ENCODE measurements at places on chromosomes 3 and 15.
A peak's percentile ranks its signal among the peaks of the same experiment; 100 is the strongest.

- DNase-seq = peak; percentile 81
These were observed 100.2 kb downstream of the FMN1 start for GRCh38 chr15:33094336-33094735.

GRCh38 chr3:78183906-78184599 is 1144.2 kb downstream of the ROBO2 start:
- no peak for DNase-seq

DNA sequence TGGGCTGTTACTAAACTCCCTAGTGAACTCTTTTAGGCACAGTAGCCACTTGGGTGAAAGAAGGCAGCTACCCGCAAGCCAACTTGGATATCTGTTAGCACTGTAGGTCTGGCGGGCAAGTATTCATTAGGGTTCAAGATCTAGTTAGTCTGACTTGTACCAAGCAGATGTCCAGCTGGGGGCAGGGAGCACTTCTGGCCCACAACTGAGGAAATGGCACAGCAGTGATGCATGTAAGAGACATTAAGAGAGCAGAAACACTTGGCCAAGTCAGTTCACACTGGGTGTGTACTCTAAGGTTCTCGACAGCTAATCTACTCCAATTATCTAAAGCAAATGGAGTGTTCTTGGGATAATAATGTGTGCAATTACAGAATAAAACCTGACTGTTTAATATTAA is 131.7 kb downstream of the CTNNB1 start:
- no peak for DNase-seq

- no peak for DNase-seq
These were observed 49.9 kb downstream of the BTD start for GRCh38 chr3:15651396-15651795.

GRCh38 chr3:101865751-101866509 is 16.6 kb downstream of the NFKBIZ start:
- DNase-seq = no peak

DNA sequence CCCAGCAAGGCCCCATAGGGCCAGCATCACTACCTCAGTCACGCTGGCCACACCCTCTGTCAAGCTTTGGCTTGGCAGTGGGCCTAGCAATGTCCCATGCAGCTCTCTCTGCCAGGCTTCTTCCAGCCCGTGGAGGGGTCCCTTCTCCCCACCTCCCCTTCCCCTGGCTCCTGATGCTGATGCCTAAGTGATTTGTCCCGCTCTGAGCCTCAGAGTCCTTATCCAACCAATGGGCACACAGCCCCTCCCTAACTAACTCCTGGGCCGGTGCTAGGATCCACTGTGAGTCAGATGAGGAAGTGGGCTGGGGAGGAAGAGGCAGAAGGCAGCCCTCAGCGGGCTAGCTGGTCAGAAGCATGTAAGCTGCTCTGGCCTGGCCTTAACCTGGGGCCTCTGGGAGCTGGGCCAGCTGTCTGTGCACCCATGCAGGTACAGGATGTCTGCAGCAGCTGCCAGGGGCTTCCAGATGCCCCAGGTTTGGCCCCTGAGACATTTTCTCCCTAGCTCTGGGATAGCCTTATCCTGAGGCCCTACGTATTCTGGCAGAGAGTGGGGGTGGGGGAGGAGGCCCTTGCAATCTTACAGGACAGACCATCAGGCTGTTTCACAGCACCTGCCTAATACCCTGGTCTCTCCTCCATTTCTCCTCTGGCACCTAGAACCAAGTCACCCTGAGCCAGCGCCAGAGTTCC is 740 bp upstream of the ZBTB47 start:
- peak; percentile 56 for DNase-seq

GRCh38 chr3:52895418-52895817 is 1.9 kb downstream of the STIMATE start:
- no peak for DNase-seq

DNA sequence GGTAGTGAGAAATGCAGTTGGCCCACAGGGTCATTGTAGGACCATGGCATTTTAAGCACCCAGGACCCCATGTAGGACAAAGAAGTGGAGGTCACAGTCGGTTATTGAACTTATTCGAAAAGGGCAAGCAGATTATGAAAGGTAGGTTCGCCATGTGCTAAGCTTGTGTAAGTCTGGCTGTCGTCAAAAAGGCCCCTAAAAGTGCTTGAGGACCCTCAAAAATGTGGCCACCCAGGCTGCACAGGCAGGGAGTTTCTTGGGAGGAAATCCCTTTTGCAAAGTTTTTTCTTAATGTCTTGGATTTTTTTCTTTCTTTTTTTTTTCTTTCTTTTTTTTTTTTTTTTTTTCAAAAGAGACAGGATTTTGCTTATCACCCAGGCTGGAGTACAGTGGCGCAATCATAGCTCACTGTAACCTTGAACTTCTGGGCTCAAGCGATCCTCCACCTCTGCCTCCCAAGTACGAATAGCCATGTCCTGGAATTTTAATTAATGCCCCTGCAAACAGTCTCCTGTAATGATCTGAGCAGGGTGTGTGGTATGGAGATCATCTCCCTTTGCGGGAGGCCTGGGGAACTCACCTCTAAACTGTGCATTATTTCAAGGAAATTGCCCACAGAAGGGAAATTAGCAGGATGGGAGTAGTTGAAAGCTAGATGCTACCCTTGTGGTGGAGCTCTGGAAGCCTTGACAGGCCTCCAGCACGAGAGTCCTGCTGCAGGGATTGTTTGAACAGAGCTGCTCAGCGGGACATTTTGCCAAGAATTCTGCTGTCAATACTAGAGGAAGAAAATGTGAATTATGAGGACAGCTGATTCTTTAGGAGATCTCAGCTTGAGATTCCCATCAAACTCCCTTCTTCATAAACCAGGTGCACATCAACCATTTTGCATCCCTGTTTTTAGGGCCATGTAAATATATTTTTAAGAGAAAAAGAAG is 28.4 kb downstream of the THSD4 start:
- DNase-seq = no peak

GRCh38 chr15:101679806-101680205 is 27.6 kb upstream of the TM2D3 start:
- no peak for DNase-seq

GRCh38 chr3:15269091-15269989 is 63.0 kb downstream of the SH3BP5 start:
- peak; percentile 94 for DNase-seq

DNA sequence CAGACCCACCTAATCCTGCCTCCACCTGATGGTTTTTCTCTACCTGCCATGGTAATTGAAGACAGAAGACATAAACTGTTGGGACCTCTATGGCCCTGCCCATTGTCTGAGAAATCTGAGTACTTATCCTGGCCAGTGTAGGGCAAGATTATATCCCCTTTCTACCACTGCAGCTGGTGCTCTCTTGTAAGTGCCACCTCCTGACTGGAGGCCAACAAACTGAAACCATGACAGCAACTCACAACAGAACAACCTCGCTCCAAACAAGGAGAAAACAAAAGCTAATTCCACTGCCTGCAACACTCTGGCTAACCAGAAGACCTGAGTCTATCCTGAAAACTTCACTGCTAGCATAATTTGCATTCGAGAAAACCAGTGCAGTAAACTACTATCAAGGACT is 82.9 kb downstream of the CLDN1 start:
- DNase-seq = peak; percentile 49

DNA sequence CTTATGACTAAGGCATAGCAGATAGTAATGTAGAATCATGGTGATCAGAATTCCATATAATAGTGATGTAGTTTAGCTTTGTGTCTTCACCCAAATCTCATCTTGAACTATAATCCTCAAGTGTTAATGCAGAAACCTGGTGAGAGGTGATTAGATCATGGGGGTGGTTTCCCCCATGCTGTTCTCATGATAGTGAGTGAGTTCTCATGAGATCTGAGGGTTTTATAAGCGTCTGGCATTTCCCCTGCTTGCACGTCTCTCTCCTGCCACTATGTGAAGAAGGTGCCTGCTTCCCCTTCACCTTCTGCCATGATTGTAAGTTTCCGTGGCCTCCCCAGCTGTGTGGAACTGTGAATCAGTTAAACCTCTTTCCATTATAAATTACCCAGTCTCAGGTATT is 138.7 kb upstream of the CBLB start:
- DNase-seq = no peak

DNA sequence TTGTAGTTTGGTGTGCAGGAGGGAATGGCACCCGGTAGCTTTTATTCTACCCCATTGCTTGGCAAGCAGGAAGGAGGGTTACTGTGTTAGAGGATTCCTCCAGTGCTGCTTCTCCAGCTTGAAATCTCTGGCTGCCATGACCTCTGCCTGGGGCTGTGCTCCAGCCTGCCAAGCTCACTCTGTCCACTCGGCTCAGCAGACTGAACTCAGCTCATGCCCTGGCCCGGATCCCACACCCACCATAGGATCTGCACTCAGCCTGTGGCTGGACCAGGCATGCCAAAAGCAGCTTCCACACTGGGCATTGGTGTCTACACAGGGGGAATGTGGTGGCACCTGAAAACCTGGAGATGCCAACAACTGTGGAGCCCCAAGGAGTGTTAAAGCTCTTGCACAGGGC is 26.3 kb downstream of the CLDN16 start:
- no peak for DNase-seq

DNA sequence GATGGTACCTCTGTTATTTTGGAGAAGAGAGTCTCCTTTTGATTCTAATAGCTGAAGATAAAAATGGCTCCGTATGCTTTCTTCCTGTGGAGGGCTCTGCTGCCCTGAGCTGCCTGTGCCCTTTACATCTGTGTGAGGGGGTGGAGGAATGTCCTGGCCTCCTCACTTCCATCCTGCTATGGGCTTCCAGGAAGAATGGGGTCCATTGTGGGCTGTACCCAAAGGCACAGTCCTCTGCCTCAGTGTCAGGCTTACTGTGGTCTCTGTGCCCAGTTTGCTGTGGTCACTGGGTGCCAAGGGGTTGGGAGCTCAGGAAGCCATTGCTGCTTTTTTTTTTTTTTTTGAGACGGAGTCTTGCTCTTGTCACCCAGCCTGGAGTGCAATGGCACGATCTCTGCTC is 14.4 kb downstream of the DAG1 start:
- no peak for DNase-seq

DNA sequence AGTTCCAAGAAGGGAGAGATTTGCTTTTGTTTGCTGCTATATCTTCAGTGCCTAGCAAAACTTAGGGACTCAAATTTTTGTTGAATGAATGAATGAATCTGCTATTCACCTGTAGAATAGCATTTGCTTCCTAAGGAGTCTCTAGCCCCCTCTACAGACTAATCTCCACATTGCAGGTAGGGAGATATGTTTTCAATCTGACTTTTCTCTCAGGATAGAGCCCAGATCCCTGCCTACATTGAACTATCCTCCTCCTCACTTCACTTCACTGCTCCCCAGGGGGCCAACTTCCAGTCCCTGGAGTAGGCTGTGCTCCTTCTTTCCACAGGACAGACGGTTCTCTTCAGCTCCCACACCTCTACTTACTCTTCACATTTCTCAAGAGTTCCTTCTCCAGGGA is 81.9 kb upstream of the PTX3 start:
- peak; percentile 32 for DNase-seq
